Activated CD4-positive, CD25-positive, alpha-beta regulatory T cell treated with anti-CD3 and anti-CD28 coated beads, Interleukin-2, amount 50 U/mL, for 72 hours (primary cell): ENCODE measurements at places on chromosomes 4 and X.
A peak's percentile ranks its signal among the peaks of the same experiment; 100 is the strongest.

GRCh38 chrX:17759990-17760389 lies 22.7 kb downstream of the SCML1 start:
- no peak for DNase-seq

DNA sequence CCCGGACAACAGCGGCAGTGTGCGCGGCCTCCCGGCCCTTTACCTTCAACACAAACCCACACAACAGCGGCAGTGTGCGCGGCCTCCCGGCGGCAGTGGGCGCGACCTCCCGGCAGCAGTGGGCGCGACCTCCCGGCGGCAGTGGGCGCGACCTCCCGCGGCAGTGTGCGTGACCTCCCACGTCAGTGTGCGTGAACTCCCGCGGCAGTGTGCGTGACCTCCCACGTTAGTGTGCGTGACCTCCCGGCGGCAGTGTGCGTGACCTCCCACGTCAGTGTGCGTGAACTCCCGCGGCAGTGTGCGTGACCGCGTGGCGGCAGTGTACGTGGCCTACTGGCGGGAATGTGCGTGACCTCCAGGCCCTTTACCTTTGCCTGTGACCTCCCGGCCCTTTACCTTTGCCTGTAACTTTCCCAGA lies 576.6 kb upstream of the FRG1 start:
- no peak for DNase-seq

DNA sequence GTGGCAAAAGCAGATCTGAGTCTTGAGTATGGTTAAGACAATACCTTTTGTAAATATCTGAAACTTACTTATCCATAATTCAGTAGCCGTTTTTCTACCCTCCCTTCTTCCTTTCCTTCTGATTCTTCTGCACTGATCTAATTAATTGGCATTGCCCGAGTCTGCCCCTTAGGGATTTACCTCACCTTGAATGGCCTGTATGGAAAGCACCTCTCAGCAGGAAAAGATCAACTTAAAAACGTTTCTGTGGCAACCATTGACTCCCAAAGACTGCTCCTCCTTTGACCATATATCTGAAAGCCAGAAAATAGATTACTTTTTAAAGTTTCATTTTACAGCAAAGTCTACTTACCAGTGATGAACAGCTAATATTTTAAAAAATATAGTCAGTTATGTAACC lies 496.5 kb upstream of the LCORL start:
- no peak for DNase-seq

- DNase-seq = no peak
These were observed 111.7 kb upstream of the PDHA2 start for GRCh38 chr4:95728145-95728544.

DNA sequence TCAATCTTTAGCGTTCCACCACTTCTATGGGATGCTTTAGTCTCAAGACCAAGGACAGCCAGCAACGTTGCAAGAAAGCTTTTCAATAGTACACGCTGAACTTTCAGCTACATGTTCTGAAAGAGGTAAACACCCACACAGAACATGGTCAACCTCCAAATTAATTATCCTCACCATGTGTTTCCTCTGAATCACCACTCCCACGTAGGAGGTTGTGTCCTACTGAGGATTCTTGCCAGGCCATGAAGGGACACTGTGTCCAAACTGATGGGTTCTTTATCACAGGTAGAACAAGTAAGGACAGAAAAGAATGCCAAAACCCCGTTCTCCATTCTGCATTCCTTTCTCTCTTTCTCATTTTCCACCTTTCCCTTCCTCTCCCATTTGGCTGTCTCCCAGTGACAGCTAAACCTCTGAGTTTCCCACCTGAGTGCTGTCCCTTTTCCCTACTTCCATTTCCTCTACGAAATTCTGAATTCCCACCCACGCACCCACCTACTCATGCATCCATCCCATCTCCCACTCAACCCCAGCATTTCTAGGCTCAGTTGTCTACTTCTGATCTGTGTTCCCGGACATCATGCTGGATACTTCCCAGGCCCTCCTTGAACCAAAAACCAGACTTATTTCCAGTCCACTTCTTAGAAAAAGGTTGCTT lies 29.0 kb upstream of the GPM6B start:
- no peak for DNase-seq

DNA sequence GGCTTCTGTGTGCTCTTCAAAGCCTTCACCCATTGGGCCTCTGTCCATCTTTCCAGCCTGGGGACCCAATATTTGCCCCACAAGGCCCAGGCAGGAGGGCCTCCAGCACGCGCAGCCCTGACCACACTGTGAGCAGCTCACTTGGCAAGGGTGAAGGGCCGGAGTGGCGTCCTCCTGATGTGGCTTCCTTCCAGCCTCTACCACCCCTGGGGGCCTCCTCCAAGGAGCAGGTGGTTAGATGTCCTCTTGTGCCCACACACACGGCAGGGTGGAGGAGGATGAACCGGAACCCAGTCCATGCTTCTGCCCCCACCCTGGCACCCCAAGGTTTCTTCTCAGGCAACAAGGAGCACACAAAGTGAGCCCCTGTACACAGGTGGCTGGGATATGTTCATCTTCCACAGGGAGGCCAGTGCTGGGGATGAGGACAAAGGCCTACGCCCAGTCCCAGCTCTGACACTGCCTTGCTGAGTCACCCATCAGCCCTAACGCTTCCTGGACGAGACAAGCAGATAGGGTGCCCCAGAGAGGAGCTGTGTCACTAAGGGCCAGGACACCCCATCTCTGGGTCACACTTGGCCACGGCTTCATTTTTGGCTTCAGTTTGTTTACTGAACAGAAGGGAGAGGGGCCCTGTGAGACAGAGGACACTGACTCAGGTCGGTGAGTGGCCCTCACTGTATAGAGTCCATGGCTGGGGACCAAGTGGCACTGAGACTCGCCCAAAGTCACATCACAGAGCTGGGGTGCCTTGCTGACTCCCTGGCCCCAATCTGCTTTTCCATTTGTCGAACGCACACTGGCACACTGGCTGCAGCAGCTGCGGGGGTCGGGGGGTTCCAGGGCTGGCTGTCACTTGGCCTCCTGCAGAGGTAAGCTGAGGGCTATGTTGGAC lies 1.9 kb downstream of the UBL4A start:
- peak; percentile 25 for DNase-seq

DNA sequence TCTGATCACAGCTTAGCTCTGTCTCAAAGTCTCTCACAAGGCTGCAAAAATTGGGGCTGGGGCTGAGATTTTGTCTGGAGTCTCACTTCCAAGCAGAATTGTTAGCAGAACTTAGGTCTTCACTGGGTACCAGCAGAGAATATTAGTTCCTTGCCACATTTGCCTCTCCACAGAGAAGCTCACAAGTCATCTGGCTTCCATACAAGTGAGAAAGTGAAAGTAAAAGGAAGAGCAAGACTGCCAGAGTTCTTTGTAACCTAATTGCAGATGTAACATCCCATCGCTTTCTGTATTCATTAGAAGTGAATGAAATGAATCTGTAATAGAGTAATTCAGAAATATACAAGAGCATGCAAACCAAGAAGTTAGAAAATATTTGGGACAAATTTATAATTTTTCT lies 624.1 kb upstream of the GNPDA2 start:
- DNase-seq = no peak

DNA sequence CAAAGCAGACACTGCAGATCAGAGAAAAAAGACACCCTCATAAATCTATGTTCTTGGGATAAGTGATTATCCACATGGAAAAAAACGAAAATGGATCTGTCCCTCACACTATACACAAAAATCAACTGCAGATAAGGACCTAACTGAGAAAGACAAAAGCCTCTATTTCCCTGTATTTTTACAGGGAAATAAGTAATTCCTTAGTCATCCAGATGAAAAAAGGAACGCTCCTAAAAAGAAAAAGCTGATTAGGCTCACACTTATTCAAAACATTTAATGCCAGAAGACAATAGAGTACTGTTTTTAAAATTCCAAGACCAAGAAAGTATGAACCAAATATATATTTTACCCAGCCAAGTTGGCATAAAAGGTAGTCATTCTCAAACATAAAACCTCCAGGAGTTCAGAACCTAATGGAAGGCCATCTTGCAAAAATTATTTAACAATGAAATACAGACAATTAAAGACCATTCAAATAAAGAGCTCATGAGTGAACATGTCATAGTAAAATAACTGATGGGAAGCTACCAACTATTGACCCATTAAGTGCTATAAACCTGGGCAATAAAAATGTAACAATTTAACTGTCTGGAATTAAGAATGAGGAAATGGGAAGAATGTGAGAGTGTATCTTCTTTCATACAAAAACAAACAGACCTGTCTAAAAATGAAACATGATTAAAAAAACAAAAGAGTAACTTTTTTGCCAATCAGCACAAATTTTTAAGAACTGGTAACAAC lies 20.4 kb downstream of the PAPSS1 start:
- no peak for DNase-seq

DNA sequence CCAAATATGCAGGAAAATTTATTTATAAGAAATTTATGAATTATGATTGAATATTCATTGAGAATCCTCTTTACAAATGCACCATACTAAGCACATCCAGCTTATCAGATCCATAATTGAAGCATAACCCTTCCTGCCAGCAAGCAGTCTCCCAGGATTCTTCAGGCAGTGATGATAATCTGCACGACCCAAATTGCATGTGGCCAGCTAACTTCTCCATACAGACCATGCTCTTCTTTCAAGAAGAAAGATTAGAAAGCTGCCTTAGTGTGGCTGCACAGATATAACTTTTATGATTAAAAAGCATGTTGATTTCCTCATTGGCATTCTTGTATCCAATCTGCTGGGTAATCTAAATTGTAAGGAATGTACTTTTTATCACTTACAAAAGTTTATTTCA lies 3.3 kb upstream of the CBR4 start:
- DNase-seq = no peak

GRCh38 chrX:11331788-11332187 lies 38.6 kb downstream of the AMELX start:
- no peak for DNase-seq

DNA sequence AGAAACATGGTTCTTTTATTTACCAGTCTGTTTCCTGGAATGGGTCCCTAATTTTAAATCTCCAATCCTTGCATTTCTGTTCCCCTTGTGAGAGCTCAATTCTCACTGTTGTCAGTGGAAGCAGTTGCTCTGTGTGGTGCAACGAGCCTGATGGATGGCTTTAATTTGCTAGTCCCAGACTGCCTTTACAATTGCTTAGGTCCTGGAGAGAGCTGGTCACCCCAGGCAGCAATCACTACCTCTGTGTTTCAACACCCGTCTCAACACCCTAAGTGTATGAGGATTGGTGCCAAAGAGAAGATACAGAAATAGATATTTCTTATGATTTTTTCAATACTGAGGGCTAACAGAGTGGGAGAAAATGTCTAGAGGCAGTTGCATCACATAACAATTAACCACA lies 873.8 kb downstream of the GLUD2 start:
- no peak for DNase-seq

DNA sequence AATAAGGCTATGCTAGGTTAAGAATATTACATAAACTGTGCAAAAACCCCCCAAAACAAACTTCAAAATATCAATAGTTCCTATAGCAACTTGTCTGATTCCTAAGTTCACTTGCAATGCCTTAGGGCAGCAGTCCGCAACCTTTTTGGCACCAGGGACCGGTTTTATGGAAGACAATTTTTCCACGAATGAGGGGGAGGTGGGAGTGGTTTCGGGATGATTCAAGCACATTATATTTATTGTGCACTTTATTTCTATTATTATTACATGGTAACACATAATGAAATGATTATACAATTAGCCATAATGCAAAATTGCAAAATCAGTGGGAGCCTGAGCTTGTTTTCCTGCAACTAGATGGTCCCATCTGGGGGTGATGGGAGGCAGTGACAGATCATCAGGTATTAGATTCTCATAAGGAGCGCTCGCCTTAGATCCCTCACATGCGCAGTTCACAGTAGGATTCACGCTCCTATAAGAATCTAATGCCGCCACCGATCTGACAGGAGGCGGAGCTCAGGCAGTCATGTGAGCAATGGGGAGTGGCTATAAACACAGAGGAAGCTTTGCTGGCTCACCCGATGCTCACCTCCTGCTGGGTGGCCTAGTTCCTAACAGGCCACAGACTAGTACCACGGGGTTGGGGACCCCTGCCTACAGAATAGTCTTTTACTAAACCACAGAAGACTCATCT lies 39.7 kb downstream of the ACOX3 start:
- DNase-seq = no peak

DNA sequence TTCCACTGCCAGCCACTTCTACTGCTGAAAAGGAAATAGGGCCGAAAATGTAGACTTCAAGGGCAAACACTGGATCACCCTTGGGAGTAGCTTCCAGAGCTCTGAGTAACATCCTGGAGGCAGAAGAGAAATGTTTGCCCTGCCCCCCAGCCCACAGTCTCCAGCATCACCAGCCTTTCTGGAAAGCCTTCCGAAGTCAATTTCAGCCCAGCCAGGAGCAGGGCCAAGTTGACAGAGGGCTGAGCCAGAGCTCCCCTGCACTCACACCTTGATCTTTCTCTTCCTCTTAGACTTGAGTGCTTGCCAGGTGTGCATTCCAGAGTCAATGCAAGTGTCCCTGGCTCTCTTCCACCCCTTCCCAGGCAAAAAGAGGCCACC lies 35.2 kb downstream of the SLC25A5 start:
- DNase-seq = no peak

- no peak for DNase-seq
These were observed 260.6 kb upstream of the DIAPH2 start for GRCh38 chrX:96424007-96424406.

- no peak for DNase-seq
These were observed 262.8 kb downstream of the DKK2 start for GRCh38 chr4:106773076-106773905.

- no peak for DNase-seq
These were observed 10.1 kb upstream of the FGG start for GRCh38 chr4:154622598-154622997.

- no peak for DNase-seq
These were observed 56.1 kb downstream of the CCKAR start for GRCh38 chr4:26434030-26434639.

DNA sequence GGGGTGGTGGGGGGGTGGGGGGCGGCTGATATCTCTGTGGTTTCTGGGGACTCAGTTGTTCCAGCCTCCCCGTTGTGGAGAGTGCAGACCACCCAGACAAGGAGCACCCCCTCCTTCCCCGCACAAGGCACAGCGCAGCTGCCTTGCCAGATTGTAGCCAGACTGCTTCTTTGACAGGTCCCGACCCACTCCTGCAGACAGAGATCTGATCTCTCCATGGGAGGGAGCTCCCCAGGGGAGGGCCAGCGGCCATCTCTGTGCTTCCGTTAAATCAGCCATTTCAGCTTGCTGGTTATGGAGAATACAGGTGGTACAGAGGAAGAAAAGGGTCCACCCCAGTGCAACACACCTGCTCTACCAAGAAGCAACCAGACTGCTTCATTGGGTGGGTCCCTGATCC lies 80.8 kb downstream of the FGF16 start:
- DNase-seq = no peak

DNA sequence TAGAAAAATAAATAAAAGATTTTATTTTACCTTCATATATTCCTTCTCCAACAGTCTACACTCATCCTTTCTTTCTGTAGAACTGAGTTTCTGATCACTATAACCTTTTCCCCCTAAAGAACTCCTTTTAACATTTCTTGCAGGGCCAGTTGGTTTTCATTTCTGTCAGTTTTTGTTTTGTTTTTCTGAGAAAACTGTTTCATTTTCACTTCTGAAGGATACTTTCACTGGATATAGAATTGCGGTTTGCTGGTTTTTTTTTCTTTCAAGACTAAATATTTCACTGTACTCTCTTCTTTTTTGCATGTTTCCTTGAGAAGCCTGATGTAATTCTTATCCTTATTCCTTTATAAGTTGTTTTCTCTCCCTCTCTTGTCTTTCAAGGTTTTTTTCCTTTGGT lies 90.4 kb upstream of the EOLA2 start:
- DNase-seq = no peak

- DNase-seq = peak; percentile 35
These were observed 3.1 kb upstream of the P2RY4 start for GRCh38 chrX:70262952-70263567.
